T-helper 2 cell (primary cell): ENCODE measurements at places on chromosomes 7 and 10.

GRCh38 chr7:33757563-33758165 lies 147.7 kb upstream of the BMPER start:
- no peak for DNase-seq

DNA sequence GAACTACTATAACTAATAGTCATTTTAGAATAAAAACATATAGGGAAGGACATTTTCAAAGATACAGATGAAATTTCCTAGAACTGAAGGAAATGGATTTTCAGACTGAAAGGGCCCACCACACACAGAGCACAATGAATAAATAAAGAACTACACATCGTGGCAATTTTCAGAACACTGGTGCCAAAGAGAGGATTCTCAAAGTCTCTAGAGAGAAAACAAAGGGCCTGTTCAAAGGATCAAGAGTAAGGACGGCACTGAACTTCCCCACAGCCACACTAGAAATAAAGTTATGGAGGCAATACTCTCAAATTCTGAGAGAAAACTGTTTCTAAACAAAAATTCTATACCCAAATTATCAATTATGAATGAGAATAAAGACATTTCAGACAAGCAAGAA lies 21.9 kb downstream of the NAPEPLD start:
- no peak for DNase-seq

GRCh38 chr7:106779877-106780276 lies 85.2 kb upstream of the PIK3CG start:
- no peak for DNase-seq

GRCh38 chr7:135168489-135169140 lies 1.9 kb downstream of the CYREN start:
- DNase-seq = no peak

GRCh38 chr10:69567920-69568319 lies 5.3 kb downstream of the NEUROG3 start:
- no peak for DNase-seq

GRCh38 chr7:46391231-46392201 lies 470.4 kb upstream of the IGFBP3 start:
- DNase-seq = no peak

- DNase-seq = no peak
Observed at GRCh38 chr10:94172332-94172731, 178.6 kb downstream of the PLCE1 start.

- DNase-seq = no peak
Observed at GRCh38 chr10:5949009-5949759, 28.2 kb downstream of the IL15RA start.

DNA sequence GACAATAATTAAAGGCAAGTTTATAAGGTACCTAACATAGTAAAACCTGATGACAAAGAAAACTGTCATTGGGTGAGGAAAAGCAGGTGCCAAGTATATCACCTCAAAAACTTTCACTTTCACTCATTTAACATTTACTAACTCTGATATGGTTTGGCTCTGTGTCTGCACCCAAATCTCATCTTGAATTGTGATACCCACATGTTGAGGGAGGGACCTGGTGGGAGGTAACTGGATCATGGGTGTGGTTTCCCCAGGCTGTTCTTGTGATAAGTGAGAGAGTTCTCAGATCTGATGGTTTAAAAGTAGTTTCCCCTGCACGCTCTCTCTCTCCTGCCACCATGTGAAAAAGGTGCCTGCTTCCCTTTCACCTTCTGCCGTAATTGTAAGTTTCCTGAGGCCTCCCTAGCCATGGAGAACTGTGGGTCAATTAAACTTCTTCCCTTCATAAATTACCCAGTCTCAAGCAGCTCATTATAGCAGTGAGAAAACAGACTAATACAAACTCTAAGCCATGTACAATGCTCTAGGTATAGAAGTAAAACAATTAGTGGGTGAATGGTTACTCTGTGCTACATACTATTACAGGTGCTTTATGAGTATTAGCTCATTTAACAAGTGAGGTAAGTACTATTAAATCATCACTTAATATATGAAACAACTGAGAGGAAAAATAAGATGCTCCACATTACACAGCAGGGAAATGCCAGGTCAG lies 199.0 kb downstream of the CHCHD3 start:
- DNase-seq = peak; percentile 12

- DNase-seq = no peak
Observed at GRCh38 chr7:143434660-143435059, 8.6 kb upstream of the TAS2R60 start.

DNA sequence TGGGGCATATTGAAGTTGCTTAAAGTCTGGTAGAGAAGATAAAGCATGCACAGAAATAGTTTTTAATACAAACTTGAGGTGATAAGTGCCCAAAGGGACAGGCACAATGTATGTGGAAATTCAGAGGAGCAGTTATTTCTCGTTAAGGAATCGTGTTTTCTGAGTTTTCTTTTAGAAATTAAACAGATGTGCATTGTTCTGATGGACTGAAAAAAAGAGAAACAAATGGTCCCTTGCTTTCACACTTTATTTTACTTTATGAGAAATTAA lies 45.6 kb downstream of the CNNM2 start:
- no peak for DNase-seq

GRCh38 chr7:132463922-132464321 lies 112.3 kb downstream of the PLXNA4 start:
- no peak for DNase-seq

DNA sequence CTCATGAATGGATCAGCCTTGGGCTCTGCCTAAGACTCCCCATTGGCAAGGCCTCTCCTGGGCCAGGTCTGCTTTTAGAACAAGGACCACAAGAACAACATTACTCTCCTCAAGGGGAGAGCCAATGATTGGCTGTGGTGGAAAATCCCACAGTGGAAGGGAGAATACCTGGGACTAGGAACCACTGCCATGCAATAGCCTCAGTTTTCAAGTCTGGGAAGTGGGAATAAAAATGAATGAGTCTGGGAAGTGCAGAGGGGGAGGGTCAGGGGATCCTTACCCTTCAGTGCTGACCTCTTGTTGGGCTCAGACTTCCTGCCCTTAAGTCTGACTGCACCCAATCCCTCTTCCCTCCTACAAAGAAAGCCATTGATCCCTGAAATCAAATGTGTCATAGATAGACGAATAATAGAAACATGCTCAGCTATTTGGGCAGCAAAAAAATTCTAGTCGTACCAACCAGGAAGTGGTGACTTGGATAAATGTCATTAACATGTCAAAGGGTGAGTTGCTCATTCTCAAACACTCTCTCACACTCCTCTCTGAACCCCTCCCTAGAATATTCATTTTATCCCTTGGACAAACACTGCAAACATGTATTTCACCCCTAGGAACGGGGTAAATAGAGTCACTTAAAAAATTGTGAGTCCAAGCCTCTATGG lies 123.6 kb downstream of the SH3PXD2A start:
- DNase-seq = no peak

DNA sequence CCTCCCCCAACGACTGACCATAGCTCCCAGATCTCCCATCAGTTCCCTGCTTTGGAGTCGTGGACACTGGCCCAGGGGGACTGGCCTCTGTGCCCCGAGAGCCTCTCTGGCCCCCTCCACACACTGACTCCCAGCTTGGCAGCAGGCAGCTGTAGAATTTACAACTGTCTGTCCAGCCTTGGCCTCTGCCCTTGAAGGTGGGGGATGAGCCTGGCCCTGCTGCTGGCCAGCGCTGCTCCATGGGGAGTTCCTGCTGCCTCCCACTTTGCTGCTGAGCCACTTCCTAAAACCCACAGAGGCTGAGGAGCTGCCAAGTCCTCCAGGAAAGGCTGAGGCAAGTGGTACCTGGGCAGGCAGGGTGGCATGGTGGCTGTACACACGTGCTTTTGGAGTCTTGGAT lies 147.1 kb downstream of the WDR11 start:
- DNase-seq = no peak

- DNase-seq = no peak
Observed at GRCh38 chr7:3780016-3780415, 479.0 kb downstream of the SDK1 start.

DNA sequence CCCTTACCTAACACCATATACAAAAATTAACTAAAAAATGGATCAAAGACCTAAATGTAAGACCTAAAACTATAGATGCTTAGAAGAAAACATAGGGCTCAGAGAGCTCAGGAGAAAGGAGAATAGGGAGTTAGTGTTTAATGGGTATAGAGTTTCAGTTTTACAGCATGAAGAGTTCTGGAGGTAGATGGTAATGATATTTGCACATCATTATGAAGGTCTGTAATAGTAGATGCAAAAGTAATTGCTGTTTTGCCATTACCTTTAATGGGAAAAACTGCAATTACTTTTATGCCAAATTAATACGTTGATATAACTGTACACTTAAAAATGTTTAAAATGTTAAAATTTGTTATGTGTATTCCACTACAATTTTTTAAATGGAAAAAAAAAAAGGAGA lies 39.2 kb upstream of the NANOS1 start:
- no peak for DNase-seq

GRCh38 chr10:29922892-29923291 lies 136.5 kb downstream of the JCAD start:
- DNase-seq = no peak

- DNase-seq = no peak
Observed at GRCh38 chr7:129859183-129859582, 93.6 kb downstream of the UBE2H start.

DNA sequence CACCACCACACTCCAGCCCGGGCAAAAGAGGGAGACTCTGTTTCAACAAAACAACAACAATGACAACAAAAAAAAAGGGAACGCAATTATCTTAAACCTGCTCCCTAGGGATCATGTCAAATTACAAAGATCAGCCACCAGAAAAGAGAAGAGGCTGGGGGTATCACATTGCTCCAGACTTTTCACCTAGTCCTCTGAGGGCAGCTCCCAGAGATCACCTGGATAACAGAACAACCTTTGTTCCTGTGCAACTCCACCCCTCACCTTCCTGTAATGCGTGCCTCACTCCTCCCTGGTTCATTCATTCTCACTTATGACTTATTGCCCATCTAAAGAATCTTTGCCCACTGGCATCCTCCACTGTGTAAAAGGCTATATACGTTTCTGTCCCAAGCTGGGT lies 31.8 kb downstream of the SVOPL start:
- no peak for DNase-seq

GRCh38 chr10:118692872-118693271 lies 61.9 kb downstream of the CACUL1 start:
- DNase-seq = no peak

DNA sequence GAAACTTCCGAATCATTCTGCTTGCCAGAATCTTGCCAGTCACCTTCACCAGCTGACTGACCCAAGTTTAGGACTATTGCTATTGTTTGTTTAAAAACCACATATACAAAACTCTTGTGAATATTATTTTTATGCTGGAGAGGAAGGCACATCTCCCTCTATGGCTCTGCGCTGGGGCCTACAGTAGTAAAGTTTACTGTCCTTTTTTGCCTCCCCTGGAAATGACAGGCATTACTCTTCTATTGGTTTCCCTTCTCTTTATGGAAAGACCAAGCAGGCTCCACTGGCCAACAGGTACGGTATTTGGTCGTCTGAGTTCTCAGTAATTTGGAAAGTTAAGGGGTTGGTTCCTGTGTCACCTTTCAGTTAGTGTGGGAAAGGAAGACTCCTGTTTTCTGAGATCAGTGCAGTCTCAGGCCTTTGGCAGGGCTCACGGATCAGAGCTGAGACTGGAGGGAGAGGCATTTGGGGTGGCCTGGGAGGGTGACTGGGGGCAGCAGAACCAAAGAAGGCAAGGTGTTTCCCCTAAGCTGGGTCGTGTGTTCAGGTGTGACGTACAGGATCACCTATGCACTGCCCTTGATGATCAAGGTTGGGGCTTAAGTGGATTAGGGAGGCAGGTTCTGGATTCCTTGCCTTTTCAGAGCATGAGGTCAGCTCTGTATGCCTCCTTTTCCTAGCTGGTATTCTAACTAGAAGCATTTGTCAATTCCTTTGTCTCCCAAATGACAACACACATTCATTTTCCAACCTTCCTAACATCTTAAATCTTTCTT lies 16.0 kb upstream of the KIF5B start:
- DNase-seq = no peak

DNA sequence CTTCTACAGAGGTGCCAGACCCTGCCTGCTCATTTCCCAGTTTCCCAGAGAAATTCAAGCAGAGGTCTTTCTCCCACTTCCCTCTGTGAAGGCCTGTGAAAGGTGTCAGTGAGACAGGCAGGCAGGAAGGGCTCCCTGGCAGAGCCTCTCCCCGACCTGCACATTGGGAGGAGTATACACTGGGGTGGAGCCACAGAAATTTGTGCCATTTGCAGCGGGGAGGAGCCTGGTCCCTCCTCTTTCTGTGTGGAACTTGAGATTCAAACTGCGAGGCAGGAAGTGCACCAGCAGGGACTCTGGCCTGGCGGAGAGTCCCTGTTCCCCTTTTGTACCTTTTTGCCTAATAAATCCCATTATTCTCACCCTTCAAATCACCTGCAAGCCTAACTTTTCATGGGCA lies 54.6 kb upstream of the OPN4 start:
- no peak for DNase-seq

GRCh38 chr7:92608380-92609322 lies 18.5 kb upstream of the FAM133B start:
- no peak for DNase-seq

DNA sequence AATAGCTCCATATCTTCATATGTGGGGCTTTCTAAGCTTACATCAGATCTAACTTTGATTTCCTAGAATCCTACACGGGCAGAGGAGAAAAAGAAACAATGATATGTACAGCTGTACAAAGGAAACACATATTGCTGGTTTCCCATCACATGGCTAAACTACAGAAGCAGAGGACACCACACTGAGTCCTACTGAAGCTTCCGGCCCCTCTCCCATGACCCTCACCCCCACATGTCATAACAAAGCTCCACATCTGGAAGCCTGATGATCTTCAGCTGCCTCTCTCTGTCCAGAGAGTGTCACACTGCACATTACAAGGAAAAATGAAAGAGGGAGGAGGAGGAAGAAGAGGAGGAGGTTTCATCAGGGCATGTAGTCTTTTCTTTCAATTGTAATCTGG lies 14.0 kb downstream of the SLC16A12 start:
- DNase-seq = no peak

DNA sequence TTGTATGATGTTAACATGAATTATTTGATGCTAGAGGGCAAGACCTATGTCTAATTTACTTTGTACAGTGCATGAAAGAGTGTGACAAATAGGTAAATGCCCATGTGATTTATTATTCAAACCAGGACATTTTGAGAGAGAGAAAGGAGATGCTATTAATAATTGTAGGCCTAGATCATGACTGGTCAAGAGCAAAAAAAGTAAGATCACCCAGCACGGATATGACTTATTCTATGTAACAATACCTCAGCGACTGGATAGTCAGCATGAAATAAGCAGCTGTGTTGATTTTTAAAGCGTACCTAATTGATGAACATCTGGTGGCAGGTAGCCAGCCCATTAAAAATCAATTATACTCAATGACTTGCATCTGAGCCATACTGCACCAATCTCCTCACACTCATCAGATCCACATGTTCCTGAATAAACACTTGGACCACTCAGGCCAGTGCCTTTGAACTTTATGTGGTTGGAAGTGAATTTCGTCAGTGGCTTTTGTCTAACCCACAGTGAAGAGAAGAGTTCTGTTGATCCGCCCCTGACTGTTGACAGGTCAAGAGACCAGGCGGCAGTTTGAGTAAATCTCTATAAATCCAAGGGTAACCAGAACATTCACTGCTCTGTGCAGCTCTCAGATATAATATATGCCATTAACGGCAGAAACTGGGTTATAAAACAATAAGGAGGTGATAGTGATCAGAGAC lies 435.3 kb downstream of the MDFIC start:
- DNase-seq = no peak
